Stimulated activated CD8-positive, alpha-beta memory T cell treated with anti-CD3 and anti-CD28 coated beads, Interleukin-4, amount 100 ng/mL, for 4 hours (primary cell): ENCODE measurements at places on chromosomes 2 and 18.

- DNase-seq = no peak
Measured at GRCh38 chr2:156333951-156334495, 1.5 kb upstream of the NR4A2 start.

DNA sequence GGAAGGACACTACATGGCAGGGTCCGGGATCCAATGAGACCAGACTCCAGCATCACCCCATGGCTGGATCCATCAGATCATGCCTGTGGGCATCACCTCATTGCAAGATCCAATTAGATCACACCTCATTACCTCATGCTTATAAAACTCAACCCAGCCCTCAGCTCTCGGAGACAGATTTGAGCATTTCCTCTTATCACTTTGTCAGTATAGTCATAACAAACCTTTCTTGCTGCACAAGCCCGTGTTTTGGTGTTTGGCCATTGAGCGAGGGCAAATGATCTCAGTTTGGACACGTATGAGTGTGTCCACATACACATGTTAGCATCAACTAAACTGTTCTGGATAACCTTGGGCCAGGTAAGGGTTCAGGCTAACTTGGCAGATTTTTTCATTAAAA, 58.8 kb downstream of the CCDC195 start:
- no peak for DNase-seq

GRCh38 chr2:216549926-216550690, 51.5 kb downstream of the RPL37A start:
- DNase-seq = no peak

- no peak for DNase-seq
Measured at GRCh38 chr2:220946552-220946951, 625.6 kb downstream of the EPHA4 start.

DNA sequence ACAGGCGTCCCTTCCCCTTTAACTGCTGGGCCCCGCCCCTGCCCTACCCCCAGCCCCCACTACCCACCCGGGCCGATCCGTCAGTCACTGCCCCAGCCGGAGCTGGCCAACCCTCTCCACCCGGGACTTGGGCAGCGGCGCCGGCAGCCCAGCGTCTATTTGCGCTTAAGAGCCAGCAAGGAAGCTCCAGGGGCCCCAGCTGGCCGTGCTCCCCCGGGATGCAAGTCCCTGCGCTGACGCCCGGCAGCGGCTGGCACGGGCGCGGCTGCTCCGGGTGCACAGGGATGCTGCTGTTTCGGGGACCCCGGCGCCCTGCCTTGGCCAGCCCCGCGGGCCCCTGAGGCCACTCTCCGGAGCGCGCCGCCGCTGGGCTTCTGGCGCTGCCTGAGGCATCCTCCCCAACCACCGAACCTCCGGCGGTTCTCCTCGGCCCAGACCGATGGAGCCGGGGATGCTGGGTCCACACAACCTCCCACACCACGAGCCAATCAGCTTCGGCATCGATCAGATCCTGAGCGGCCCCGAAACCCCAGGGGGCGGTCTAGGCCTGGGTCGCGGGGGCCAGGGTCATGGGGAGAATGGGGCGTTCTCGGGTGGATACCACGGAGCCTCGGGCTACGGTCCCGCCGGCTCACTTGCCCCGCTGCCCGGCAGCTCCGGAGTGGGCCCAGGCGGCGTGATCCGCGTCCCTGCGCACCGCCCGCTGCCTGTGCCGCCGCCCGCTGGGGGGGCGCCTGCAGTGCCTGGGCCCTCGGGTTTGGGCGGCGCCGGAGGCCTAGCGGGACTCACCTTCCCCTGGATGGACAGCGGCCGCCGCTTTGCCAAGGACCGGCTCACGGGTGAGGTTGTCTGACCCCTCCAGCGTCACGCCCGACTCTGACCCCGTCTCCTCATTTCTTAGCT, at the start of gene TLX2:
TLX2 (plus strand) TSS at position 83 of the 903 bp plus-strand sequence; CDS start at position 440, 357 bp downstream.
- DNase-seq = no peak

DNA sequence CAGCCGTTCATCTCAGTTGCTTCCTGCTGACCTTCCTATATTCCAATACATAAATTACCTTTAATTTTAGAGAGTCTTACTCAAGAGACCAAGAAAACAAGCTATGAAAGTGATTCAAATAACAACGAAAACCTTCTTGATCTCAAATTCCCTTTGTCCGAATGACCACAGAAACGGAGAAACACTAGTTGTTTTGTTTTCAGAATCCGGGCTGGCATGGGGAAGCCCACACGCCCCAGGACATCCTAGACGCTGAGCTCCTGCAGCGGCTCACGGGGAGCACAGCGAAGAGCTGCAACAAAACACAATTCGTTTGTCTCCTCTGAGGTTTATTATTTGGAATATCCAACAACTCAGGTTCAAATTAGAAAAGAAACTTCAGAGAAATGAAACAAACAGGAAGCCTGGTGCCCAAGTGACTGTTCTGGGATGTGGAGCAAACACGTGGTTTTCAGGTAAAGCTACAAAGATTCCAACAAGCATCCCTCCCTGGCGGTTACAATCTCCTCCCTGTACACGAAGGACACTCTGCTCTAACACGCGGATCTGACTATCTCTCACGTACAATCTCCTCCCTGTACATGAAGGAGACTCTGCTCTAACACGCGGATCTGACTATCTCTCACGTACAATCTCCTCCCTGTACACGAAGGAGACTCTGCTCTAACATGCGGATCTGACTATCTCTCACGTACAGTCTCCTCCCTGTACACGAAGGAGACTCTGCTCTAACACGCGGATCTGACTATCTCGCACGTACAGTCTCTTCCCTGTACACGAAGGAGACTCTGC, 237.5 kb downstream of the TWIST2 start:
- DNase-seq = no peak

DNA sequence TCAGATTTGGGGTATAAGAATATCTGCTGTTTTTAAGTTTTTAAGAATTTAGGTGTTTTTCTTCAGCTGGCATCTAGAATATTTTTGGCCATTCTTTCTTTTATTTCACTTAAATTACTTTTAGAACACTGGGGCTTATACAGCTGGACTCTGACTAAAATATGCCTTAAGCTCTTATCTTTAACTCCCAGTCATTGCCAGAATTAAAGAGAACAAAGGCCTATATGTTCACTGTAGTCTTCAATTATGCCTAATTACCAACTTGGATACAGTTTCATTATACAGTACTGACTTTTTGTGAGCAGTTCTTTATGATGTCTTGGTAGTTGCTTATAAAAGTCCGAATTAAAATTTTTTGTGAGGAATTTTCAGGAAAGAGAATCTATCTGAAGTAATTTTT, 192.8 kb downstream of the ZNF407 start:
- no peak for DNase-seq

GRCh38 chr2:111005821-111006220, 114.9 kb upstream of the BCL2L11 start:
- no peak for DNase-seq

DNA sequence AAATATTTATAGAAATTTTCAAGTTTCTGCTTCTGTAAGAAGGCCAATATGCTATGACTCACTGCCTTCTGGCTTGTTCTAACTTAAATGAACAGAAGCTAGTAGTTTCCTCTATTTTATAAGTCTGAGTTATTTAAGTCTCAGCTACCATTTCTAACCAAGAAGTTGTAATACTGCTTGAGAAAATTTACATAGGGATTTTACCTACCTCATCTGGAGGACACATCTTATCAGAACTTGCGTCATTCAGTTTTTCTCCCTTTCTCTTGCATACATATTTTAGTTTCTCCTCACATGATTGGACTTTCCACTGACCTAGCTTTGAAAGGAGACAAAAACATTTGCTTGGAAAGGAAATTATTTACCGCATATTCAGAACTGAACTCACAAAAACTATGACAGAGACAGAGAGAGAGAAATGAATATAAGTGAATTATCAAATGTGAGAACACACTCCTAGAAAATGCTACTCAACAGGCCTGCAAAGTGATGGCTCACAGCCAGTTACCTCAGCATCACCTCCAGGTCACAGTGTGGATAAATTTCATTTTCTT, 81.1 kb upstream of the CD302 start:
- DNase-seq = no peak

DNA sequence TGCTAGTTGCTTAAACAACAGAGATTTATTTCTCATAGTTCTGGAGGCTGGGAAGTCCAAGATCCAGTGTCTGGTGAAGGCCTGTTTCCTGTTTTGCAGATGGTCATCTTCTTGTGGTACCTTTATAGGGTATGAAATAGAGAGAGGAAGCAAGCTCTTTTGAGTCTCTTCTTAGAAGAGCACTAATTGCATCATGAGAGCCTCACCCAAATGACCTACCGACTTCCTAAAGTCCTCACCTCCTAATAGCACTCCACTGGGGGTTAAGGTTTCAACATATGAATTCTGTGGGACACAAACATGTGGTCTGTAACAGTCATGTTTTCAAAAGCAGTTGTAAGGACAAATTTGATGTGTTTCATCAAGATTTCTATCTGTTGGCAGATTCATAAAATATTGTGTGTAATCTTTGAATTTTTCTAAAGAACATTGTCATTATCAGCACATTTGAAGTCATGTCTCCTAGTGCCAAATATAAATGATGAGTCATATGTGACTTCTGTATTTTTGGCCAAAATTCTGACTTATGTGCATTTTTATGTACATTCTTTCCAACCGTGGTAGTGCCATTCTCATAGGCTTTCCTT, 45.3 kb downstream of the CD28 start:
- DNase-seq = no peak

DNA sequence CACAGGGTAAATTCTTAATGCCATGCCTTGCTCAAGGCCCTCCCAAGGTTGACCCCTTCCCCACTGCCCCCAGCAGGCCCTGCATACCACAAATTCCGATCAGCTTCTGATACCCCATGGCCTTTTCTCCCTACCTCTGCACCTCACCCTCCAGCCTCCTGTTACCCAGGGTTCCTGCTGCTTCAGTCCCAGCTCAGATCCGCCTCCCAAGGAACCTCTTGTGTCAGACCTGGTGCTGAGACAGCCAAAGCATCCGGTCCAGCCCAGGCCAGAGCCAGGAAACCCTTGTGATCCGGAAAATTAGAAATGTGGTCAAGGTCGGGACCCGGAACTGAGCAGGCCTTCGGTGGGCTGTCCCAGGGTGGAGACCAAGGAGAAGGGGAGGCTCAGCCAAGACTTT, 231.3 kb downstream of the BCL2 start:
- DNase-seq = no peak

DNA sequence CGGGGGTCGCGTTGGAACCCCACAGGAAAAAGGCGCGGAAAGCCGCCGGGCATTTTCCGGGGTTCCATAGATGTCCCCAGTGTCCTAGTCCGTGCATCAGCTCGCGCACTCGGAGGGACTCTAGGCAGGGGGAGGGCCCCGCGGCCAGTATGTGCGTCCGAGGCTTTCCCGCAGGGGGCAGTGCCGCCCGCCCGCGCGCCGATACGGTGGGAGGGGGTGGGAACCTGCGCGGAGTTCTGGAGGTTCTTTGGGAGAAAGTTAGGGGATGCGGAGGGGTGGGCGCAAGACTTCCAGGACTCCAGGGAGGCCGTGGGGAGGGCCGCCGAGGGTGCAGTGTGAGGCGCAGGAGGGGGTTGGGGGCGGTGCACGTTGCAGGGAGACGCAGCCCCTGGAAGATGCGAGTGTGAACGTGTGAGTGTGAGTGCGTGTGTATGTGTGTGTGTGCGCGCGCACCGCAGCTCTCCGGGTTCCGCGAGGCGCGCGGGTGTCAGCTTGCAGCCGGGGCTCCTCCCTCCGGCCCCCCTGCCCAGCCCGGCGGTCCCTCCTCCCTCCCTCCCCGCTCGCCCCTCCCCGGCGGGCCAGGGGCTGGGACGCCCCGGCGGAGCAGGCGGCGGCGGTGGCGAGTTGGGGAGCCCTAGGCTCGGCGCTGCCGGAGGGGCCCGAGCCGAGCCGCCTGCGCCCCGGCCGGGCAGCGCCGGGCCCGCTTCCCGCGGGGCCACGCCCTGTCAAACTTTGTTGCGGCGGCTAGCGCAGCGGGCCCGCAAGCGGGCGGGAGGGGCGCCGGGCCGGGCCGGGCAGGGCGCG, at the start of gene TCF7L1:
TCF7L1 (plus strand) TSS at position 559 of the 804 bp plus-strand sequence. CDS start 293 bp downstream, outside the sequence.
- no peak for DNase-seq
